ENCODE measurements at places on chromosomes 11 and 22. TPM values are rescaled to one million over a fixed set of nuclear protein-coding genes. Genes with fewer than 3 reads are reported as not detected.

- no peak for DNase-seq
These were observed 20.0 kb downstream of the PRRG4 start for GRCh38 chr11:32849761-32850160.

GRCh38 chr22:19098157-19098556 lies 24.1 kb downstream of the DGCR2 start:
- no peak for DNase-seq

- DNase-seq = no peak
These were observed 4.7 kb upstream of the ADSL start for GRCh38 chr22:40341604-40342003.

DNA sequence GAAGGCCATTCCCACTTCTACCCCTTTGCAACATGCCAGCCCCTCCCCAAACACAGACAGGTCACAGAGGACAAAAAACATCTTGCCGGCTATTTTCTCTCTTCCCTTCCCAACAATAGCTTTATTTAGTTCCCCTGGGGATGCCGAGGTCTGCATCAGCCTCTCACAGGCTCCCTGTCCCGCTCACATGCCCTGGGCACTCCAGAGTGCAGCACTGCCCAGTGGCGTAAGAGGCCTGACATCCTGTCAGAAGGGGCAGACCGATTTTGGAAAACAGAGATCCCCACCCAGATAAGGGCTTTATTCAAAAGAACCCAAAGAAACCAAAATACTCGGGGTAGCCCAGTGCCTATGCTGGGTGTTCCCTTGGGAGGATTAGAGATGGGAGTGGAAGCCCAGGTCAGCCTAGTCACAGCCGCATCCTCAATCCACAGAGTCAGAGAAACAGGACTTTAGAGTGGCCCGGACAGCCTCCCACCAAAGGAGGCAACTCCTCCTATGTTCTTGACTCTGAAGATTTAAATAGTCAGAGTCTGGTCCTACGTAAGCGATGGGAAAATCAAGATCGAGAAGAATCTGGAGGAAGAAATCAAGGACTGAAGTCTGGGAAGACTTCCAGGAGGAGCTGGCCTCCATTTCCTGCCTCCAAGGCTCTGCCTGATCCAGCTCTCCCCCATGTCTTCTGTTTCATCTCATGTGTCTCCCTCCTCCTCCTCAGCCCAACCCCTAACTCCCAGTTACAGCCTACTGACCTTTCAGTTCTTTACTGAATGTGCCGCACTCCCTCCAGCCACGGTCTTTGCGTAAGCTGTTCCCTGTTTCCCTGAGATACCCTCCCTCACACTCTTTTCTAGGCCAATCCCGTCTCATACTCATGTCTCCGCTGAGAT lies 129.3 kb downstream of the FBXO7 start:
- no peak for DNase-seq

Gene LARGE1
- 8.7 TPM for polyA plus RNA-seq

Gene FOLR1
- polyA plus RNA-seq = not detected

Gene LRRC4C
- polyA plus RNA-seq = 1.6 TPM

Gene FBXO7
- 90.2 TPM for polyA plus RNA-seq

Gene CREB3L1
- polyA plus RNA-seq = 55.1 TPM
